ENCODE measurements at places on chromosomes 13 and 19. TPM values are rescaled to one million over a fixed set of nuclear protein-coding genes. Genes with fewer than 3 reads are reported as not detected.

DNA sequence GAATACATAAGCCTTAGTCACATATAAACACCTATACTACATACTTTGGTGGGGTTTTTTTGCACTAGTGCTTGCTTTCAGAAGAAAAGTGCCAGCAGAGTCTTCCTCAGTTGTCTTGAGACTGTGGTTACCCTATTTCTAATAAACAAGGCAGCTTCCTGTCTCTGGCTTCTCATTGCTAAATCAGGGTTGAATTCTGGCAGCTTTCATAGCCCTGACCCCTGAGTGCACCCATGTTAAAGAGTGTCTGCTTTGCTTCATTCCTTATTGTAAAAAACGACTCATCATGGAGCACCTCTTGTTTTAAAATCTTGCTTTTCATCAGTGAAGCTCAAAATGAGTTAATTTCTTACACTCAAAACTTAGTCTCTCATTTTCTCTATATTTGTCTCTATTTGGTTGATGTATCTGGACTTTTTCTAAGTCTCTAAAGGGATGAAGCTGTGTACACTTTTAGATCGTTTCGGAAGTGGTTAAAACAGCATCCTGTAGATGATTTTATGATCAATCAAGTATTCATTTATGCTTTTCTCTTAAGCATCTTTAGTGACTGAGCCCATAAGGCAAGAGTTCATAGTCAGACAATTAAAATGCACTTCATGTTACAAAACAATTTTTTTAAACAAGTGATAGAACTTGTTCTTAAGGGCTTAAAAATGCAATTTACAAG lies 72.1 kb downstream of the KLF12 start:
- DNase-seq = no peak

Gene IRGC
- polyA plus RNA-seq = not detected

DNA sequence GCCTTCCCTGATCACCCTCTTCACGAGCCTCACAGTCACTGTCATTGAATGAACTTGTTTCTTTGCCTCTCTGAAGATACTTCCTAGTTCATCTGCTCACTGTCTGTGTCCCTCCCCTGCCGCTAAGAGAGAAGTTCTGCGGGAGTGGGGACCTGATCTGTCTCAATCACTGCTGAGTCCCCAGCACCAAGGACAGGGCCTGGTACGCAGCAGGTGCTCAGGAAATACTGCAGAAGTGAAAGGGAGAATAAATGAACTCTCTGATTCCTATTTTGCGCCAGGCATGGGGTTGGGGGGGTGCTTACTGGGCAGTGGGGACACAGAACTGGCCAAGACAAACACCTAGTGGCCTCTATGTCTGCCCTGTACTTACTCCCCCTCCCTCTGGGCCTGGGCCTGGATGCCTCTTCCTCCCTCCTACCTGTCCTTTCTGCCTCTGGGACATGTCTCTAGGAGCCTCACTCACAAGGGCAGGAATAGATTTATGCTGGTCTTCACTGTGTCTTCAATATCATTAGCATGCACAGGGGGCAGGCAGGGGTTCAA lies 17.5 kb downstream of the FCGBP start:
- no peak for DNase-seq

DNA sequence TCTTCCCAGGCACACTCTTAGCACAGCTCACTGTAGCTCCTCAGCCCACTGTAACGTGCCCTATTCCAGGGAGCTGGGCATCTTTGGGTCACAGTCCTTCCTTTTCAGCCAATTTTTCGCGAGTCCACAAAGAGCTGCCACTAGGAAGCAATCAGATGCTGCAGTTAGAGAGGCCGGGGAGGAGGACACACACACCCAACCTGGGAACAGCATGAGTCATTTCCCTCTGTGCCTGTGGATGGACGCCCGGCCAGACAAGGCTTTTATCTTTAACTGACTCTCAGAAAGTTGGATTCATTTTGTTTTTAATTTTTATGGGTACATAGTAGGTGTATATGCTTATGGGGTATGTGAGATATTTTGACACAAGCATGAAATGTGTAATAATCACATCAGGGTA lies 918.6 kb downstream of the UQCRFS1 start:
- DNase-seq = no peak

Gene RNF225
- polyA plus RNA-seq = not detected

Gene CLEC11A
- polyA plus RNA-seq = 24.4 TPM

GRCh38 chr13:66751691-66752090 lies 478.4 kb downstream of the PCDH9 start:
- no peak for DNase-seq

Gene ERICH4
- 0.19 TPM for polyA plus RNA-seq

DNA sequence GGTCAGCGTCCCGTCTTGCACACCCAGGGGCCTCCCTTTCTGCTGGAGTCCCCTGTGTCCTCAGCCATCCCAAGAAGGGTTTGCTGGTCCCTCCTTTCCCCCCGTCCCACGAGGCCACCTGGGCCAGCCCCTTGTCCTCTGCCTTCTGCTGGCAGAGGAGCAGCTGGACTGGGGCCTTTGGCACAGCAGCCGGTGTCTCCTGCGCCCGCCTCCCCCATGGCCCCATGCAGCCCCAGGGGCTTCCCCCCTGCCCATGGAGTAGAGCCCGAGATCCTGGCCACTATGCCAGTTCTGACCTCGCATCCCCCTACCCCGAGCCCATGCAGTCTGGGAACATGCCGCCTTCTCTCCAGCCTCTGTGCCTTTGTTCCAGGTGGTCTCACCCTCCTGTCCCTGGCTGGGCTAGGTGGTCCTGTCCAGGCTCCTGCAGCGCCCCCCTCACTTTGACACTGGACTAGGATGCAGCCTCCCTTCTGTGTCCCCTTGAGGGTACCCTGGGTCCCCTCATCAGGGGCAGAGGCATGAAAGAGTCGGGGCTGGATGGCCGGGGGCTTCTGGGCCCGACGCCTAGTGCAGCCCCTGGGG lies 5.7 kb upstream of the GARIN5A start:
- DNase-seq = no peak

- DNase-seq = no peak
These were observed 19.8 kb upstream of the PCDH8 start for GRCh38 chr13:52868190-52868589.

Gene GRIK5
- 2.5 TPM for polyA plus RNA-seq

GRCh38 chr19:58516246-58516836 lies 3.3 kb downstream of the ZBTB45 start:
- DNase-seq = no peak

Gene CFAP97D2
- not detected for polyA plus RNA-seq

- no peak for DNase-seq
These were observed 8.6 kb upstream of the GPR18 start for GRCh38 chr13:99266827-99267226.

DNA sequence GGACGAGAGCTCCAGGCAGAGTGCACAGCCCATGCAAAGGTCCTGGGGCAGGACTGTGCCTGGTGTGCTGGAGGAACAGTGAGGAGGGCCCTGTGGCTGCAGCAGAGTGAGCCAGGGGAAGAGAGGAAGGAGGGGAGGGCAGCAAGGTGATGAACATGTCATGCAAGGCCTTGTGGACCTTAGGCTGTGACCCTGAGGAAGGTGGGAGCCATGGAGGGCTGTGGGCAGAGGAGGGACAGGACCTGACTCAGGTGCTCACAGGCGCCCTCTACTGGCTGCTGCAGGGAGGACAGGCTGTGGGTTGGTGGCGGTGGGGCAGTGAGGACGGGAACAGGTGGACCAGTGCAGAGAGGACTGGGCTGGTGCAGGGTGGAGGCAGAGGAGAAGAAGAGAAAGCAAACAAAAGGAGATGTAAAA lies 170.3 kb downstream of the PTPRS start:
- no peak for DNase-seq

DNA sequence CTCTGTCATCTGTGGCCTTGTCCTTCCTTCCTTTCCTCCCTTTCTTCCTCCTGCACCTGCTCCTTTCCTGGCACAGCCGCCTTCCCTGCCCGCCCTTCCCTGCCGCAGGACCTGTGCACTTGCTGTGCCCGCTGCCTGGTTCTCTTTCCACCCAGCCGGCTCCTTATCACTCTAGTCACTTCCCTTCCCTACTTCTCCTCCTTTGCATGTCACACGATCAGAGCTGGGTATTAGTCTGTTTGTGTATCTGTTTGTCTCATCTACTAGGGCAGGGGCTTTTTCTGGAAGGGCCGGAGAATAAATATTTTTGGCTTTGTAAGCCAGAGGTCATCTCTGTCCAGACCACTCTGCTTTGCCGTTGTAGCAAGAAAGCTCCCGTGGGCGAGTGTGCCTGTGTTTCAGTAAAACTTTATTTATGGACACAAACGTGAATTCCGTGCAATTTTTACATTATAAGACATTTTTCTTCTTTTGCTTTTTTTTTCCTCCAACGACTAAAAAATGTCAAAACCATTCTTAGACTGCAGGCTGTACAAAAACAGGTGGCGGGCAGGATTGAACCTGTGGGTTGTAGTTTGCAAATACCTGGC lies 6.1 kb downstream of the KDM4B start:
- no peak for DNase-seq

GRCh38 chr19:42619271-42619670 lies 24.5 kb upstream of the CEACAM8 start:
- DNase-seq = no peak

- DNase-seq = no peak
These were observed 30.3 kb downstream of the TSHZ3 start for GRCh38 chr19:31318790-31319425.

Gene FGF9
- 10.9 TPM for polyA plus RNA-seq

- DNase-seq = peak; percentile 44
These were observed at the start of gene STK24 for GRCh38 chr13:98576963-98577835. Gene STK24 (minus strand): TSS chr13:98577107. CDS start chr13:98576786, 321 bp downstream.

GRCh38 chr13:54415753-54416366 lies 1387.2 kb downstream of the OLFM4 start:
- DNase-seq = no peak

Gene CCDC9
- polyA plus RNA-seq = 23.8 TPM

DNA sequence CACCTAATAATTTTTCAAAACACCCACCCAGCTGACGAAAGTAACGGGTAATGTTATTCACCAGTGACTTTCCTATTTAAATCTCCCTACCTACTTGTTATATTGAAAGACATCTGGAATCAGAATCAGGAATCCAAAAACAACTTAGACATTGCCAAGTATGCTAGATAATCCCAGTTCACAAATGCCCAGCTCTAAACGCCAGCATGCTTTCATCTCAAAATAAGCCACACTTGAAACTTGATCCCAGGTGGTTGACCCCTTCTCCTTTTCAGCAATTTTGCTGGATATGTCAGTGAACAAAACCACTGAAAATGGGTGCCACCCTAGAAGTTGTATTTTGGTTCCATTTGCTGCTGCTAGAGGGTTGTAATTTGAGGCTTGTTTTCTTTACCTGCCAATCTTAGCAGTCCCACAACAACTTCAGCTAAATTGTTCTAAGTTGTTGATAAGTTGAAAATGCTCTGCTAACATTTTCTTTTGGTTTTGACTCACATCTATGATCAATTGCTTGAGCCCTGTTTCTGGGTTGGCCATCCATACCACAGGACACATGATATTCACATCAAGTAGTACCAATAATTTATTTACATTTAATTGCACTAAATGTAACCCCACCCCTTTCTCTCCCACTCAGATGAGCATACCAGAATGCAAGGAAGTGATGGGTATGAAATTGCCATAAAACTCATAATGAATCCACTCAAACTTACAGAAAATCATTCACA lies 66.4 kb downstream of the DCT start:
- no peak for DNase-seq

DNA sequence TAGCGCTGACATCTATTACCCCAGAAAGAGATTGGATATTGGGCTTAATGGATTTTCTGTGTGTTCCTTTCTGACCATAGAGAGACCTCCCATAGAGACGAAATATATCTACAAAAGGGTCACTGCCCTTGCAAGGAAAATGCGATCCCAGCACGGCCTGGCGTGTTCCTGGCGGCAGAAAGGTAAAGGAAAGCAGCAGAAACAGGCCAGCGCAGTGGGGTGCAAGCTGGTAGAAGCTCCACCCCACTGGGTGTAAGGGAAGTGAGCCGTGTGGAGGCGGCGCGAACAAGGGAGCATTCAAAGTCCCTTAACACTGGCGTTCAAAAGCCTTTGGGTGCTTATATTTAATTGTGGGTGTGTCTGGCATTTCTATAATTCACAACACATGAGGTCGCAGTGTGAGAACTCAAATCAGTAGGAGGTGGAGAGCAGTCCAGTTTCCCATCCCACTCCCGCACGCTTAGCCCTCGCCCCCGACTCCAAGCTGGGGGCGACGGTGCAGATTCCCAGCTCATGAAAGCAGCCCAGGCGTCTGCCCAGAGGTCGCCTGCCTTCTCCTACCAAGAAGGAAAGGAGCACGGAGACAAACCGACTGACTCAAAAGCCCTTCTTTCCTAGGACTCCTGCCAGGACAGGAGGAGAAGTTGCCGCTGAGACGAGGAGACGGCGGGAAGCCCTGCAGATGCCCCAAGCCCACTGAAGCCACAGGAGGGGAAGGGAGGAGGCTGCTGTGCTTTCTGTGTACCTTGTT lies 478.4 kb downstream of the FOXO1 start:
- no peak for DNase-seq

DNA sequence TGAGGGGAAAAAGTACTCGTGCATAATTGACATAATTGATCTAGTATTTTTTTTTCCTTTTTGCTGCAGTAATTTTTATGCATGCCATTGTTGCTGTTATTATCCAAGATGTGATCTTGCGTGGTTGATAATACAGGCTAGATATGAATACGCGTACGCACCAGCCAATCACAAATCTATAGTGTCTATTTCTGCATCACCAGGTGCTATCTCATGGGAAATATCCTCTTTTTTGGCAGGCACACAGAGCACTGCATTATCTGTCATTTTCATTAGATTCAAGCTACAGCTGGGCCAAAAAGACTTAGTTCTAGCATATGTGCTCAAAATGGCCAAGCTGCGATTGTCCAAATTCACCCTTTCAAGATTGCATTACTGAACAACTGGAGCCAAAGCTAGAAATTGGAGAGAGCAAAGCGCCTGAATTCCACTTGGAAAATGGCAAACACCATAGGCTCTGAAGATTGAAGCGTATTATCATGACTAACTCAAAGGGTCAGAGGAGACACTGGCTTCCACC lies 181.1 kb downstream of the TSHZ3 start:
- no peak for DNase-seq

DNA sequence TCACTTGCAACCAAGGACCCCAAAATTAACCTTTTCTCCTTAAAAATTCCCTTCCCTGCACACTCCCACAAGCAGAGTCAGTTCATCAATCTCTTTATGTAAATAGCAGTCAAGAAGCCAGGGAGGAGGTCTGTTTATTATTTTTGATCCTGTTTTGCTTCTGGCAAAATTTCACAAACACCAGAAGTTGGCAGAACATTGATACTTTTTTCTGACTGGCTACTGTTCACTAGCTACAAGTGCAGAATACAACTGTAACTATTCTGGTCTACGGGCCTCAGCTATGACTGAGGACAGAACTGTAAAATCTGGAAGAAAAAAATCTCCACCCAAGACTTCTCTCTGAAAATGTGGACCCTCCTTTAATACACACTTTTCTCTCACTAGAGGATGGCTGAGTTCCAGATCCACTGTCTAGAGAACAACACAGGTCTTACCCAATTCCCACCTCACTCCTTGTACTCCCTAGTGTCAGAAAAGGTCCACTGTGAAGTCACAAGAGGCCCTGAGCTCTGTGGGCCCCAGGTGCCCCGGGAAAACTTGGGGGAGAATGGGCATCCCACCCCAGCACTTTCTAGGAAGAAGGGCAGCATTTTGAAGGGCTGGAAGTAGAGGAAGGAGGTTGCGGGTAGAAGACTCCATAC lies 14.5 kb downstream of the STARD13 start:
- no peak for DNase-seq
